Aorta (tissue), 5 donors: ENCODE measurements at places on chromosomes 11 and 22.

GRCh38 chr11:65223011-65223410 lies 38.8 kb upstream of the POLA2 start:
- no peak for DNase-seq

DNA sequence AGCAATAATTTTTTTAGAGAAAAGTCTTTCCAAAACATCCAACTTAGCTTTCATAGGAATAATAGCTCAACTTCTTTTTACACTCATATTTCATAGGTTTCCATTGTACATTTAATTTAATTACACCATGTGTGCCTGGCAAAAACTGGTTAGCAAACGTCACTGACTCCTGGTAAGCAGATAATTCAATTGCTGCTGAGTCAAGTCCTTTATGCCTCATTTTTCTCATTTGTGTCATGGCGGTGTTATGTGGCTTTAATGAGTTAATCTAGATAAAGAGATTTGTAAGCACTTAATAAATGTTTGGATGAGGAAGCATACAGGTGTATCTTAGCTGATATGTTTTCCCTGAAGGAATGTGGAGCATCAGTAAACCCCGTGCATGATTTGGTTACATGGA lies 41.2 kb upstream of the PAK1 start:
- DNase-seq: no peak

GRCh38 chr11:2180789-2181370 lies 9.3 kb upstream of the TH start:
- DNase-seq: no peak

- no peak for DNase-seq
These were observed 25.6 kb downstream of the HTR3A start for GRCh38 chr11:114000526-114000925.

GRCh38 chr22:27613099-27614005 lies 188.2 kb downstream of the MN1 start:
- DNase-seq: no peak

- no peak for DNase-seq
These were observed 239.1 kb upstream of the NCAM1 start for GRCh38 chr11:112722148-112722547.

- DNase-seq: no peak
These were observed 66.8 kb downstream of the FEZ1 start for GRCh38 chr11:125429174-125429707.

DNA sequence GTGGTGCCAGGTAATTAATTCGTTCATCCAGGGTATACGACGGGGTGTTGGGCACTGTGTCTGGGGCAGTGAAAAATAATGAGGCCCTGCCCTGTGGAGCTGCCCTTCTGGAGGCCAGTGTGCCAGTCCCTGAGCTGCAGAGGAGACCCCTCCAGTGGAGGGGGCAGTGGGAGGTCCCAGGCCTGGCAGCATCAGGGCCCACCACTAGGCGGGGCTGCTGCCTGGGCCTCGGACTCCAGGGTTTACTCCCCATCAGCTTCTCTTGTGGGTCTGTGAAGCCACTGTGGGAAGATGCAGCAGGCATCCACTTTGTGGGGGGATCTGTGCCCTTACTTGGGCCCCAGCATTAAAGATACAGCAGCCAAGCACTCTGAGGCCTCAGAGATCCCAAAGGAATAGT lies 17.4 kb upstream of the TMPRSS6 start:
- no peak for DNase-seq

DNA sequence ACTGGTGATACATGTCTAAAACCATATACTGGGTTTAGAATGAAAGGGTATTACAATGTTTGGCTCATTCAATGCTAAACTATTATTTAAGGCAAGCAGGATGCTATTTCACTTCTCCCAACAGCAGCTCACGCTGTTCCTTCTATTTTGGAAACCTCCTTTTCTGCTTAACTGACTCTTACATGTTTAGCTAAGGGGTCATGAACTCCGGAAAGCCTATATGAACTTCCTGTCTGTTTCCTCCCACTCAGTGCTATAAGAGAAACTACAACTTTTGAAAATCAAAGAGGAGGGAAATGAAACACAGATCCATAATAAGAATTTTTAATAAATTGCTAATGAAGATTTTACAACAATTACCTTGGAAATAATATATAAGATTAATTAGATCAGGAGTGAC lies 30.9 kb downstream of the SLC36A4 start:
- DNase-seq: no peak

DNA sequence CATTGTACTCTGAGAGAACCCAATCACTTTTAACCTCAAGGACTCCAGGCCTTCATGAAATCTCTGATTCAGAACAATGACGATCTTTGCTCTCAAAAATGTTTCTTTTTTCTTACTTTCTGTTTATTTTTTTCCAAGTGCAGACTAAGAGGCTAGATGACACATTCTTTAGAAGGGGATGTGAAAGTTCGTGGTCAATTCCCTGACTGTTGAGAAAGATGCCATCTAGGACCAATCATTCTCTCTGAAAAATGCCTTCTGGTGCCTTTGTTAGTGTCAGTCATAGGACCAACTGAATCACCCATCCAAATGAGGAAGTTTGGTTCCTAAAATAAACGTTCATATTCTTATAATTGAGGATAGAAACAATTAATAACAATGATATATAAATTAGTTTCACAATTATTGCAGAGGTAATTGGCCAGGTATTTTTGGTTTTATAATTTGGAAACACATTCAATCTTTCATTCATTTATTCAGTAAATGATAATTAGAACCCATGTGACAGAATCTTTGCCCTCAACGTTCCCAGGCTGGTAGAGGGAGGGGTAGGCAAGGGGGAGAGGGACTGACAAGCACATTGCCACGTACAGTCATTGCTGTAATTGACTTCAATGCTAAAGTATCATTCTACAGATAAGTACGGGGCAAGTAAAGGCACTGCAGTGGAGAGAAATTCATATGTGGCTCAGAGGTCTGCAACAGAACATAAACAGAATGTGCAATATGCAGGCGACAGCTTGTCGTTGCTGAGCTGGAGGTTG lies 333.4 kb upstream of the MPPED2 start:
- no peak for DNase-seq

- DNase-seq: no peak
These were observed 107.0 kb upstream of the PITPNB start for GRCh38 chr22:28025866-28026575.

GRCh38 chr11:127395034-127395433 lies 394.5 kb upstream of the KIRREL3 start:
- DNase-seq: no peak
